Stimulated activated CD8-positive, alpha-beta memory T cell treated with anti-CD3 and anti-CD28 coated beads, Interleukin-4, amount 100 ng/mL, for 1 hour (primary cell): ENCODE measurements at places on chromosomes 6 and 20.

- no peak for DNase-seq
These were observed 18.4 kb downstream of the STX16 start for GRCh38 chr20:58669287-58670006.

GRCh38 chr6:42120895-42121865 is 21.2 kb downstream of the C6orf132 start:
- no peak for DNase-seq

GRCh38 chr6:165653196-165653595 is 9.8 kb downstream of the PDE10A start:
- no peak for DNase-seq

DNA sequence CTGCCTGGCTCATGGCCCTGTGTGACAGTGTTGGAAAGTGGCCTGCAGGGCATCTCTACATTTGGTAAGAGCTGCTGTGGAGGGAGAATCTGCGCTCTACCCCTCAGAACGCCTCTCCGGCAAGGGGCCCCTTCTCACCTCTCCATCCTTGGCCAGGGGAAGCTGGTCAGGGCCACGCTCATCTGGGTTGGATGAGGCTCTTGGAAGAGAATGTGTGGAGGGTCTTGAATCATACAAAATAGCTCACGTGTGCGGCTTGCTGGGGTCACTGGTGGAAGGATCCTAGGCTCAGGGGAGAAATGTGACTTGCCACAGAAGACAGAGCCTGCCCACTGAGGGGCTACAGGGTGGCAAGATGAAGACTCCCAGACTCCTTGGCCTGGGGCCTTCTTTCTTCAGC is 105.0 kb downstream of the SCML4 start:
- no peak for DNase-seq

GRCh38 chr6:10429638-10430427 is 15.0 kb upstream of the TFAP2A start:
- DNase-seq, result no peak
